Ovary (tissue), 10 donors: ENCODE measurements at places on chromosomes 2 and 18. TPM values are rescaled to one million over a fixed set of nuclear protein-coding genes. Genes with fewer than 3 reads are reported as not detected.

The CHRNG gene
- not detected for total RNA-seq

The CCDC150 gene
- 0.99 TPM for total RNA-seq

The RNASEH1 gene
- total RNA-seq: 16.8 TPM

GRCh38 chr2:239726631-239727181, 298.4 kb downstream of the NDUFA10 start:
- no peaks in the 10 kb centered on the region for H3K36me3 ChIP-seq
- no peak overlapping the region for H3K4me3 ChIP-seq
- DNase-seq: peak; percentile 19
- H3K27ac ChIP-seq: no peak overlapping the region
- H3K4me1 ChIP-seq: no peaks in the 10 kb centered on the region

GRCh38 chr2:905833-906140, 44.9 kb upstream of the SNTG2 start:
- H3K27ac ChIP-seq: no peak overlapping the region
- no peaks in the 10 kb centered on the region for H3K27me3 ChIP-seq
- no peak for DNase-seq
- H3K36me3 ChIP-seq: no peaks in the 10 kb centered on the region
- no peaks in the 10 kb centered on the region for H3K4me1 ChIP-seq

GRCh38 chr2:63591566-63592175, 2.9 kb downstream of the MDH1 start:
- H3K27ac ChIP-seq: no peak overlapping the region
- no peak for DNase-seq
- no peaks in the 10 kb centered on the region for H3K27me3 ChIP-seq
- no peaks in the 10 kb centered on the region for H3K36me3 ChIP-seq
- no peak overlapping the region for H3K4me3 ChIP-seq
- no peaks in the 10 kb centered on the region for H3K4me1 ChIP-seq
